ENCODE measurements at places on chromosomes 7 and 10.

DNA sequence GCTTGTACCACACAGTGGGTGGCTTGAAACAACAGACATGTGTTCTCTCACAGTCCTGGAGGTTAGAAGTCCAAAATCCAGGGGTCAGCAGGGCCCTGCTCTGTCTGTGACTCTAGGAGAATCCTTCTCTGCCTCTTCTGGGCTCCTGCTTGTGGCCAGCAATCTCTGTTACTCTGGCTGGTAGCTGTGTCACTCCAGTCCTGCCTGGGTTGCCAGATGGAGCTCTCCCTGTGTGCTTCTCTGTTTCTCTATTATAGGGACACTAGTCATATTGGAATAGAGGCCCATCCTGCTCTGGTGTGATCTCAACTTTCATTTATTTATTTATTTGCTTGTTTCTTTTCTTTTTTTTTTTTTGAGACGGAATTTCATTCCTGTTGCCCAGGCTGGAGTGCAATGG is 276.6 kb upstream of the GALNT17 start:
- no peak overlapping the region for H3K27ac ChIP-seq
- DNase-seq = no peak
- no peaks in the 10 kb centered on the region for H3K36me3 ChIP-seq
- H3K4me1 ChIP-seq = no peaks in the 10 kb centered on the region

DNA sequence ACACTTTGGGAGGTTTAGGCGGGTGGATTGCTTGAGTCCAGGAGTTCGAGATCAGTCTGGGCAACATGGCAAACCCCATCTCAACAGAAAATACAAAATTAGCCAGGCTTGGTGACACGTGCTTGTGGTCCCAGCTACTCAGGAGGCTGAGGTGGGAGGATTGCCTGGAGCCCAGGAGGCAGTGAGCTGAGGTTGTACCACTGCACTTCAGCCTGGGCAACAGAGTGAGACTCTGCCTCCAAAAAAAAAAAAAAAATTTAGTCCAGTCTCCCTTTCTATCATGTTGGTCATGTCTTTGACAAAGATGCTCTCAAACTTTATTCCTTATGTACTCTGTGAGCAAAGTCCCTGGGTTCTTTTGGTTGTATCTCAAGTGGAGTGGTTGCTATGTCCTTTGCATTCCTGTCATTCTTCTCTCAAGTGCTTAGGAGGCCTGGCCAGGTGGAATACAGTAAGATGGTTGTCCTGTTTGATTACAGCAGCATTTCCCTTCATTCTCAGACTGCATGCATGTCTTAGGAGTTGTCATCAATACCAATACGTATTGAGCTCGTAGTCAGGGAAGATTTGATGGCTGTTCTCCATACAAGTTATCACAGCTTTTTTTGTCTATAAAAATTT is 85.7 kb downstream of the MMRN2 start:
- H3K27ac ChIP-seq = no peak overlapping the region
- no peak for DNase-seq
- H3K27me3 ChIP-seq = no peaks in the 10 kb centered on the region

- no peaks in the 10 kb centered on the region for H3K36me3 ChIP-seq
- H3K27me3 ChIP-seq = peaks cover 3% of the 10 kb centered on the region
- no peak overlapping the region for H3K27ac ChIP-seq
- DNase-seq = no peak
- no peaks in the 10 kb centered on the region for H3K4me1 ChIP-seq
Measured at GRCh38 chr7:1341361-1342089, 108.9 kb downstream of the UNCX start.

- H3K27me3 ChIP-seq = no peaks in the 10 kb centered on the region
- H3K27ac ChIP-seq = no peak overlapping the region
- H3K36me3 ChIP-seq = no peaks in the 10 kb centered on the region
- no peaks in the 10 kb centered on the region for H3K4me1 ChIP-seq
Measured at GRCh38 chr7:133491201-133491691, 238.4 kb downstream of the EXOC4 start.

GRCh38 chr7:3168370-3168769 is 124.7 kb upstream of the CARD11 start:
- no peaks in the 10 kb centered on the region for H3K36me3 ChIP-seq
- DNase-seq = no peak
- peaks cover 27% of the 10 kb centered on the region for H3K27me3 ChIP-seq
- no peak overlapping the region for H3K4me3 ChIP-seq
- peaks cover 5% of the 10 kb centered on the region for H3K4me1 ChIP-seq

DNA sequence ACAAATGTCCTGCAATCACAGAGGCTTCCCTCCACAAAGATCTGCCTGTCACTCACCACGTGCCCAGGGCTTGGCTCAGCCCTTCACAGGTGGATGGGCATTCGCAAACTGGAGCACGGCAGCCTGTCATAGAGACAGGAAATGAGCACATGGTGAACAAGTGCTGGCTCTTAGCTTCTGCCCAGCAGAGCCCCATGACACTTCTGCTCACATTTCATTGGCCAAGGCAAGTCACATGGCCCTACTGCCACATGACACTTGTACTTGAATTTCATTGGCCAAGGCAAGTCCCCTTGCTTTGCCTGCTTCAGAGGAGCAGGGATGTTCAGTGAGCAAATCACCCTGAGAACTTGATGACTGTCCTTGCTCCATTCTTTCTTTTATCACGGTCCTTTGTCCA is 110.8 kb upstream of the PPP2R2D start:
- H3K27ac ChIP-seq = no peak overlapping the region
- peaks cover 5% of the 10 kb centered on the region for H3K27me3 ChIP-seq
- no peak overlapping the region for H3K4me3 ChIP-seq
- no peaks in the 10 kb centered on the region for H3K4me1 ChIP-seq
- no peaks in the 10 kb centered on the region for H3K36me3 ChIP-seq

DNA sequence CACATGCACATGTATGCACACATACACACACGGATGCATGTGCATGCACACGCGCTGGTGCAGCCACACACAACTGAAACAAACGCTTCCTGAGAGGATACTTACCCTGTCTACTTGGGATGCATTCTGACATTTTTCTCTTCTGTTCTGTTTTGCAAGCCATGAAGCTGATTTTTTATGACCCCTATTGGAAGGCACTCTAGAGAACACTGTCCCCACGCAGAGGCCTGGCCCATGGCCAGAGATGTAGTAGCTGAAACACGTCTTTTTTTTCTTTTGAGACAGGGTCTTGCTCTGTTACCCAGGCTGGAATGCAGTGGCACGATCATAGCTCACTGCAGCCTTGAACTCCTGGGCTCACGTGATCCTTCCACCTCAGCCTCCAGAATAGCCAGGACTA is 47.9 kb downstream of the VWA2 start:
- H3K4me1 ChIP-seq = no peaks in the 10 kb centered on the region
- DNase-seq = no peak
- no peaks in the 10 kb centered on the region for H3K36me3 ChIP-seq
- H3K27ac ChIP-seq = no peak overlapping the region
- no peaks in the 10 kb centered on the region for H3K27me3 ChIP-seq

DNA sequence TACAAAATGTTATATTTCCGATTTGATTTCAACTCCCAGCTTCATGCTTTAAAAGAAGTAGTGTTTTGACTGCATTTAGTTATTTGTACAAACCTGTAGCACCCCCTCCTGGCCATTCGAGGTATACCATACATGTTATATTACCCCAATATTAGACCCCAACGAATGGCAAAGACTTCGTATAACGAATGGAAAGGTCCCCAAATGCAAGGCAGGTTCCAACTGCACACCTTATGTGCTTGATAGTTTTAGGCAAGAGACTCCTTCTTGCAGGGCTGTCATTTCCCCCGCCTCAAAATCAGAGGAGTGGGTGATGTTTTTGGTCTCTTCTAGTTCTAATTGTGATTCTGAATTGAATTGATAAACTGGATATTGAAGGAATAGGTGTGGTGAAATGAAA is 101.1 kb upstream of the TARP start:
- no peaks in the 10 kb centered on the region for H3K36me3 ChIP-seq
- no peak for DNase-seq
- H3K4me1 ChIP-seq = no peaks in the 10 kb centered on the region
- H3K4me3 ChIP-seq = no peak overlapping the region

- no peaks in the 10 kb centered on the region for H3K36me3 ChIP-seq
- H3K27me3 ChIP-seq = peaks cover 5% of the 10 kb centered on the region
- peak overlapping the region; percentile 31 for H3K27ac ChIP-seq
- no peak overlapping the region for H3K4me3 ChIP-seq
- no peak for DNase-seq
Measured at GRCh38 chr7:42494199-42494710, 257.2 kb upstream of the GLI3 start.

DNA sequence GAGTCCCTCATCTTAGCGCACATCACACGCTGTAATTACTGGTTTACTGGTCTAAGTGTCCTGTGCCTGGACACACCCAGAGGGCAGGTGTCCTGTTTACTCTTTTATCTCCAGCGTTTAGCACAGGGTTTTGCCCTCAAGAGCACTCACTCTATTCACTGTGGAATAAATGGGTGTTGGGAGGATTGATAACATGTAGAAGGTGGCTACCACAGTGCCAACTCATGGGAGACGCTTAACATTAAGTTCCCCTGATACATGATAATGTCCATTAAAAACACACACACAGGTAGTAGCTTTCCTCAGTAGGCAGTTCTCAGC is 96.1 kb upstream of the EFCAB10 start:
- no peak for DNase-seq
- peak overlapping the region; percentile 60 for H3K4me3 ChIP-seq
- H3K27me3 ChIP-seq = no peaks in the 10 kb centered on the region
- peaks cover 30% of the 10 kb centered on the region for H3K4me1 ChIP-seq
- H3K36me3 ChIP-seq = no peaks in the 10 kb centered on the region

GRCh38 chr10:32271617-32272016 is 75.3 kb downstream of the EPC1 start:
- H3K36me3 ChIP-seq = peaks cover 39% of the 10 kb centered on the region
- no peaks in the 10 kb centered on the region for H3K4me1 ChIP-seq
- no peaks in the 10 kb centered on the region for H3K27me3 ChIP-seq
- no peak overlapping the region for H3K4me3 ChIP-seq
- no peak for DNase-seq

DNA sequence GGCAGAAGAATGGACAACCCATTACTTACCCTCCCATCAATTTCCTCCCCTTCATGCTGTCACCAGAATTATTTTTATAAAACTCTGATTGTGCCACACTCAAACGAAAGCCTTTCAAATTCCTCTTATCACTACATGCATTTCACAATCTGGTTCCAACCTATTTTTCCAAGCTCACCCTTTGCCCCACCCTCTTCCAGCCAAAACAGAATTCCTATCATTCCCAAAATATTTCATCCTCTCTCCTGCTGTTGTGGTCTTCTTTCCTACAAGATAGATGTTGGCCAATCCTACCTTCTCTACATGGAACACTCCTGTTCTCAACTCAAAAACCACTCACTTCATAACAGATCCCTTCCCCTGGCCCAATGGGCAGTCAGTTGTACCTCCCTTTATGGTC is 111.5 kb downstream of the ELAPOR2 start:
- no peaks in the 10 kb centered on the region for H3K4me1 ChIP-seq
- no peak for DNase-seq
- H3K4me3 ChIP-seq = no peak overlapping the region

- H3K4me1 ChIP-seq = peaks cover 34% of the 10 kb centered on the region
- H3K4me3 ChIP-seq = peak overlapping the region; percentile 86
- H3K27ac ChIP-seq = peak overlapping the region; percentile 97
Measured at GRCh38 chr10:61899997-61900828, 1.3 kb upstream of the ARID5B start.

GRCh38 chr10:94172332-94172731 is 178.6 kb downstream of the PLCE1 start:
- no peaks in the 10 kb centered on the region for H3K27me3 ChIP-seq
- no peak overlapping the region for H3K4me3 ChIP-seq
- no peak overlapping the region for H3K27ac ChIP-seq
- H3K4me1 ChIP-seq = peaks cover 8% of the 10 kb centered on the region
- peaks cover 19% of the 10 kb centered on the region for H3K36me3 ChIP-seq
- DNase-seq = no peak

DNA sequence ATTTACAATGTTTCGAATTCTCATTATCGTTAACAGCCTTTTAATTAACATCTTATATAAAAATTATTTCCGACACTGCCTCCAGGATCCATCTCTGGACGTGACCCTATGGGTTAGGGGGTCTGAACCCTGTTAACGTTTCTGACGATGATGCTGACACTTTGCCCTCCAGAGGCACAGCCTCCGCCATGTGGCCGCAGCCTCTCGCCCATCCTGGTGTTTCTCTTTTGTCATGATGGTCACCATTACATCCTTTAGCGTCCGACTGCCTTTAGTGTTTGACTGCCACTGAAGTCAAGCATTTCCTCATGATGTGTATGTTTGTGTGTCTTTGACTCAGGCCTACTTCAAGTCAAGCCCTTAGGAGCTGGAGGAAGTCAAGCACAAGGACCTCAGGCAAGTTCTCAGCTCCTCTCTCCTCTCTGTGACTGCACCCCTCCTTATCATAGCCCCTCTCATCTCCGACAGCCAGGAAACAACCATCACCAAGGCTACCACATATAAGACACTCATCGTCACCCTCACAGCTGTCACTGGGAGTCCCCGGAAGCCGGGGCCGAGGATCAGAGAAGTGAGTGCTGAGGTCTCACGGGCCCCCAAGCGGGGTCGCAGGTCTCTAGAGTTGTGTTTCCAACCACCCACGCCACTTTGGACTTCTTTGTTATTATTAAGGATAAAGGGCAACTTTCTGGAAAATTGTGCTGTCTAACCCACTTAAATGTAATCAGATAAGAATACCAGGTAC is 96.1 kb upstream of the PPP2R2D start:
- H3K36me3 ChIP-seq = no peaks in the 10 kb centered on the region
- DNase-seq = no peak
- H3K27ac ChIP-seq = no peak overlapping the region
- H3K4me1 ChIP-seq = no peaks in the 10 kb centered on the region
- H3K4me3 ChIP-seq = no peak overlapping the region

DNA sequence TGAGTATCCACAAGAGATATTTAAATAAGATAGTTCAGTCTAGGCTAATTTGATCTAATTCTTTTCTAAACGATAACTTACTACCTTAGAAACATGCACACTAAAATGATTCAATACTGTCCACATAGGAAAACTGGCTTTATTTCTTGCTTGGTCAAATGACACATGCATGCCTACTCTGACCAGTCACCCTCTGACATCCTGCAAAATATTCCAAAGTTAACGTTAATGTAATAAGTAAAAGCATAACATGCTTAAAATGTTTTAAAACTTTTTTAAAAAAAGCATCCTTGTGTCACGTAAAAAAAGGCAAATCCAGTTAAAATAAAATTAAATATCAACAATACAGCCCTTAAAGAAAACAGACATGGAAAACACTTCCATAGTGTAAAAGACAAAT is 70.2 kb downstream of the UBE2H start:
- H3K4me3 ChIP-seq = no peak overlapping the region
- peaks cover 31% of the 10 kb centered on the region for H3K4me1 ChIP-seq
- H3K36me3 ChIP-seq = peaks cover 38% of the 10 kb centered on the region
- no peak overlapping the region for H3K27ac ChIP-seq
- no peaks in the 10 kb centered on the region for H3K27me3 ChIP-seq

GRCh38 chr7:155662343-155663043 is 18.0 kb downstream of the RBM33 start:
- H3K27me3 ChIP-seq = no peaks in the 10 kb centered on the region
- H3K4me1 ChIP-seq = peaks cover 84% of the 10 kb centered on the region
- H3K4me3 ChIP-seq = no peak overlapping the region
- DNase-seq = no peak
- peaks cover 3% of the 10 kb centered on the region for H3K36me3 ChIP-seq

DNA sequence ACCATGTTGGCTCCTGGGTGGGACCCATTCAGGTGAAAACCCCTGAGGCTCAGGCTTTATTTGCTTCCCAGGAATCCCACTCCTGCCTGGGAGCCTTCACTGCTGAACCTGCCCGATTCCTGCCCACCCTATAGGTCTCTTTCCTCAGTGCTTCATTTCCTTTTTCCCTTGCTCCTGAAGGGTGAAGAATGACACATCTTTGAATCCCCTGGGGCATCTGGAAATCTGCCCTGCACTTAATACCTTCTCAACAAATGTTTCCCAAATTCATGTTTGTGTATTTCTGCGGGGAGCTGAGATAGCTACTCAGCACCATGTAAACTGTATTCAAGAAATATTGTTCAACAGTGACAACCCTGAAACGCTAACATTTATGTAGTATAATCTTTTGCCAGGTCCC is 10.3 kb upstream of the PCBD1 start:
- DNase-seq = no peak
- no peaks in the 10 kb centered on the region for H3K4me1 ChIP-seq
- H3K27ac ChIP-seq = no peak overlapping the region
- no peaks in the 10 kb centered on the region for H3K36me3 ChIP-seq
- no peaks in the 10 kb centered on the region for H3K27me3 ChIP-seq

All from heart left ventricle (tissue), 16 donors.